ENCODE measurements at places on chromosomes 2 and 18.

- DNase-seq: no peak
Measured at GRCh38 chr2:64124571-64124970, 19.6 kb downstream of the PELI1 start.

GRCh38 chr2:18067588-18068384 lies 189.3 kb downstream of the KCNS3 start:
- DNase-seq: no peak

- DNase-seq: peak; percentile 42
Measured at GRCh38 chr2:88054782-88055370, 707 bp downstream of the KRCC1 start.

DNA sequence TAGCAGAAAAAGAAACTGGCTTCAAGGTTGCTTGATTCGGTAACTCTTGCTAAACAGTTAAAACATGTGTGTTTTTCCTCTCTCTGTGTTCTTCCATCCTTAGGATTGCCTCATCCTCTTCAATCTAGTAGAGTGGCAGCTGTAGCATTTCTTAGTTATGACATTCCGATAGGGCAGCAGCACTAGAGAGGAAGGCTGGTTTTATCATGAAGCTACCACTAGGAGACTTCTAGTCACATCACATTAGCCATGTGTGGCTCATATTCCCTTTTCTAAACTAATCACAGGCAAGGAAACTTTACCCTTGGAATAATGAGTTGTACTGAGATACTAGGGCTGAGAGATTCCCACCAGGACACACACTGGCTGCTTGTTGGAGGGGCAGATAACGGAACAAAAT lies 187.6 kb downstream of the DOK6 start:
- DNase-seq: peak; percentile 3

- no peak for DNase-seq
Measured at GRCh38 chr18:67400502-67401117, 115.9 kb downstream of the DSEL start.

- no peak for DNase-seq
Measured at GRCh38 chr2:41927581-41928264, 120.1 kb upstream of the PKDCC start.

DNA sequence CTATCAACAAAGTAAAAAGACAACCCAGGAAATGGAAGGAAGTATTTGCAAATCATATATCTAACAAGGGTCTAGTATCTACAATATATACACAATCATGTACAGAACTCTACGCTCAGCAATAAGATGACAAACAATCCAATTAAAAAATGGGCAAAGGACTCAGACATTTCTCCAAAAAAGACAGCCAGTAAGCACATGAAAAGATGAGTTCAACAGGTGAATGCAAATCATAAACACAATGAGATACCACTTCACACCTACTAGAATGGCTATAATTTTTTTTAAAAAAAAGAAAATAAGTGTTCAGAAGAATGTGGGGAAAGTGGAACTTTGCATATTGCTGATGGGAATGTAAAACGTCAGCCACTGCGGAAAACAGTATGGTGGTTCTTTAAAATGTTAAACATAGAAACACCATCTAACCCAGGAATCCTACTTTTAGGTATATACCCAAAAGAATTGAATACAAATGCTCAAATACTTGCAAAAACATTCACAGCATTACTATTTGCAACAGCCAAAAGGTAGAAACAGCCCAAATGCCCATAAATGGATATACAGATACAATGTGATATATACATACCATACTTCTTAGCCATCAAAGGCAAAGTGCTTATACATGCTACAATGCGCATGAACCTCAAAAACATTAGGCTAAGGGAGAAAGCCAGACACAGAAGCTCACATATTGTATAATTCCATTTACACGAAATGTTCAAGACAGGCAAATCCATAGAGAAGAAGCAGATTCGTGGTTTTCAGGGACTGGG lies 121.2 kb downstream of the CABYR start:
- no peak for DNase-seq

DNA sequence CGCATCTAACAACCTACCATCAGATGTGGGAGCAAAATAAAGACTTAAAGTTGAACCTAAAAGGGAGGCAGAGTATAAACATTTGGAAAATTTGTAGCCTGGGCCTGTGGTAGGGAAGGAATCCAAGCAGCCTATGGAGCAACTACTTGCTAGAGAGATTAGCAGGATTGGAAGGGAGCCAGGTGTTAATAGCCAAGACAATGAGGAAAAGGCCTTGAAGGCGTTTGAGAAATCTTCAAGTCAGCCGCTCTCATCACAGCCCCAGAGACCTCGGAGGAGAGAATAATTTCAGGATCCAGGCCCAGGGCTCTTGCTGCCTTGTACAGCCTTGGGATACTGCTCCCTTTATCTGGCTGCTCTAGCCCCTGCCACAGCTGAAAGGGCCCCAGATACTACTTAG lies 219.7 kb downstream of the THSD7B start:
- DNase-seq: no peak

- no peak for DNase-seq
Measured at GRCh38 chr2:197205585-197206215, 104.9 kb downstream of the ANKRD44 start.

DNA sequence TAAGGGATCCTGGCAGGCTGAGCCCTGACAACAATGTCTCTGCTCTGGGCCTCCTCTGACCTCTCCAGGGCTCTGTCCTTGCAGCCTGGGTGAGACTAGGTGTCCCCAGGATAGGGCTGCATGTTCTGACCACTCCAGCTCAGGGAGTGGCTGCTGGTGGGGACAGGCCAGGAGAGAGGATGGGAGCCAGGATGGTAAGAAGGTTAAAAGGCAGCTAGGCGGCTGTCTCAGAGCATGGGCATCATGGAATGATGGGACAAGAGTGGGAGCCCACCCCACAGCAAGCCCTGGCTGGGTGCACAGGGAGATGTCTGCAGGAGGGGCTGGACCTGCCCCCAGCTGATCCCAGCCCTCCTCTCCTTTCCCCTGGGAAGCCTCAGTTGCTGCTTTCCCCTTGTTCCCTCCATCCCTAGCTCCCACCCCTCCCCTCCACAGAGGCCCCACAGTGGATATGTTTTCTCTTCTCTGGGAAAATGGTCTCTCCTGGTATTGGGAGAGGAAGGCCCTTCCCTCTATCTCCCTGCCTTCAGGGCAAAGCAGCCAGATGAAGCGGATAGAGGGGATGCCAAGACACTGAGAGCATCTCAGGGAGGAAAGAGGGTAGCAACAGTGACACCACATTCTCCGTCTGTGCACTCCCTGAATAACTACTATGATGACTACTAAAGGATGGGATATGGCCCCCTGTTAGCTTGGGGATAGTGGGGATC lies 334.3 kb downstream of the DYSF start:
- DNase-seq: no peak

DNA sequence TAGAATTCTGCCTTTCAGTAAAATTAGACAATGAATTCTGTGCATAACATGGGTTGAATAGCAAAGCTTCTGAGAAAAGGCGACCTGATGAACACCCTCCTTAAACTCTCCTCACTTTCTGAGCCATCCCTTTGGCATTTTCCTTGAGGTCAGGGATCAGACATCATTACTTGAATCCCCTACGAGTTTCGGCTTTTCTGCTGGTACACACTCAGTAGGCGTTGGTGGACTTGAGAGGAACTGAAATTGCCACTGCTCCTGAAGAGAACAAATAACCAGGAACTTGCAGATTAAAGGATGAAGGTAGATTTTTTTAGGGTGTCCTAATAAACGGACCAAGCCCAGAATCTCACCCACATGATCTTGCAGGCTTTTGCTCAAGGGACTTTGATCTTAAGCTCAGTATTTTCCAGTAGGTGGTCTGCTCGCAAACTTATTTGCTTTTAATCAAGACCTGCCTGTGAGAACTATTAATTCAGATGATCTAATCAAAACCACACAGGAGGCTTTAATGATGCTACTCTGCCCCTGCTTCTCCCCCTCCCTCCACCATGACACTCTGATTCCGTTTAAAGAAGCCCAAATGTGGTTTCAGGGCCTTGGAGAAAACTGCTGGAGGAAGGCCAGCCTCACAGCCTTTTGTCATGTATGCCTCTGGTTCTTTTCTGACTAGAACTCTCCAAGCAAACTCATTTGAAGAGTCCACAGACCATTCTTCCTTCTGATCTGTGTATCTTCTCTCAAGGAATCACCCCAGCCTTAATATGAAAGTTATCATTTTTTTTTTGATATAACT lies 124.9 kb downstream of the PRKCE start:
- DNase-seq: no peak

GRCh38 chr18:55781481-55781957 lies 193.5 kb upstream of the TCF4 start:
- DNase-seq: peak; percentile 52

- DNase-seq: peak; percentile 59
Measured at GRCh38 chr2:175414882-175415487, 233.5 kb upstream of the ATP5MC3 start.

DNA sequence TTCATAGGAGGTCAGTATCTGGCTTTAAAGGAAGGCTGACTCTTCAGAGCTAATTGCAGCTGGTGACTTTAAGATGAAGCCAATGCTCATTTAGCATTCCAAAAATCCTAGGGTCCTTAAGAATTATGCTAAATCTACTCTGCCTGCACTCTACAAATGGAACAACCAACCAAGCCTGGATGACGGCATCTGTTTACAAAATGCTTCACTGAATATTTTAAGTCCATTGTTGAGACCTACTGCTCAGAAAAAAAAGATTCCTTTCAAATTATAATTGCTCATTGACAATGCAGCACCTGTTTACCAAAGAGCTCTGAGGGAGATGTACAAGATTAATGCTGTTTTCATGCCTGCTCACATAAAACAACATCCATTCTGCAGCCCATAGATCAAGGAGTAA lies 31.4 kb downstream of the YWHAQ start:
- no peak for DNase-seq
